ENCODE measurements at places on chromosomes 3 and 15. TPM values are rescaled to one million over a fixed set of nuclear protein-coding genes. Genes with fewer than 3 reads are reported as not detected.

Gene IQCF6
- not detected for total RNA-seq

Gene ADCY5
- 13.9 TPM for total RNA-seq

- no peaks in the 10 kb centered on the region for H3K4me1 ChIP-seq
- H3K27ac ChIP-seq: no peak overlapping the region
- no peaks in the 10 kb centered on the region for H3K27me3 ChIP-seq
- DNase-seq: no peak
- H3K36me3 ChIP-seq: no peaks in the 10 kb centered on the region
- no peak overlapping the region for H3K4me3 ChIP-seq
Observed at GRCh38 chr3:194808640-194809097, 123.0 kb downstream of the FAM43A start.

DNA sequence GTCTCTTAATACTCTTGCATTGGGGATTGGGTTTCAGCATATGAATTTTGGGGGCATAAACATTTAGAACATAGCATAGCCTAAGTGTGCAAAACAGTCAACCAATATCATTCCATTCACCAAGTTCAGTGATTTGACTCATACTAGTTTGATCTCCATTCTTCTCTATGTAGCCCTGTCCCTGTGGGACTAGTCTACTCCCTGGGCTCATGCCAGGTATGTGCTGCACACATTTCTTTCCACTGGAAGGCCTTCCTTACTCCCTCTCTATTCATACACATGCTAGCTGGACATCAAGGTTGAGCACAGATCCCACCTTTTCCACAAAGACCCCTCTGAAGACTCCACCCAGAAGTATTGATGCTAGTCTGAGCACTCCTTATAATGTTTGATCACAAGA lies 5.1 kb downstream of the ZDHHC23 start:
- no peak for DNase-seq
- H3K27ac ChIP-seq: no peak overlapping the region

GRCh38 chr3:43210049-43211027 lies 76.0 kb upstream of the SNRK start:
- H3K36me3 ChIP-seq: no peaks in the 10 kb centered on the region
- H3K4me1 ChIP-seq: no peaks in the 10 kb centered on the region
- no peak overlapping the region for H3K27ac ChIP-seq
- no peak for DNase-seq

- peak within 1 kb of the TSS; percentile 64 for H3K4me3 ChIP-seq
- H3K27me3 ChIP-seq: peaks cover 7% of the 10 kb centered on the region
- no peaks in the 10 kb centered on the region for H3K36me3 ChIP-seq
- peak; percentile 81 for DNase-seq
- peaks cover 31% of the 10 kb centered on the region for H3K4me1 ChIP-seq
Observed at GRCh38 chr15:29822100-29822683, at the start of gene TJP1. Gene TJP1, minus strand, starts transcription at chr15:29822468. Its CDS starts 440 bp downstream, at chr15:29822028.

Gene COL8A1
- total RNA-seq: 2.6 TPM

DNA sequence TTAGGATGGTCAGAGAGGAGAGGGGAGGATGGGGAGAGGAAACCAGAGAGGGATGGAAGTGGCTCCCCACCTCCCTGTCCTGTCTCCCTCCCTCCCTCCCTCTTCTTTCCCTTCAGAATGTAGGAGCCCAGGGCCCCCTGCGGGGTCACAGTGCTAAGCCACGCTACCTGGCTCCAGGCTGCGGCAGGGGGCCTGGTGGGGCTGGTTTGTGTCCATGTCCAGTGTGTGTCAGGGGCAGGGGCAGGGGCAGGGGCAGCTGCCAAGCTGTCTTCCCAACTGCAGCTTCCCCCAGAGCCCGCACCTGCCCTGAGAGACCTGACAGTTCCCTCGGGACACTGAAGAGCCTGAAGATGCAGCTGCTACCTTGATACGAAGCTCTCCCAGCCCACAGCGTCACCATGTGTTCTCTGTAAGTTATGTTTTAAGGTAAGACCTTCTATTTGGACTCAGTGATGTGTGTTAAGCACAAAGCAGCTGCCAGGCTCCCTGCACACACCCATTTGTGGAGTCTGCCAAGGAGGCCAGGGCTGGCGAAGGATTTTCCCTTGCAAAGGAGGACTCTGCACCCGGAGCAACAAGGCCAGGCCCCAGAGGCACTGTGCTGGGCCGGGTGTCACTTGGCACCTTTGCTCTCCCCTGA lies 121.8 kb upstream of the SMAD3 start:
- H3K27me3 ChIP-seq: no peaks in the 10 kb centered on the region
- no peaks in the 10 kb centered on the region for H3K4me1 ChIP-seq
- H3K27ac ChIP-seq: no peak overlapping the region
- H3K36me3 ChIP-seq: no peaks in the 10 kb centered on the region
- peak; percentile 62 for DNase-seq
- H3K4me3 ChIP-seq: no peak overlapping the region

GRCh38 chr15:65286704-65287519 lies at the start of gene PARP16:
Gene PARP16, minus strand, starts transcription at chr15:65286883. Its CDS starts 457 bp downstream, at chr15:65286426.
- H3K27me3 ChIP-seq: no peaks in the 10 kb centered on the region
- H3K36me3 ChIP-seq: no peaks in the 10 kb centered on the region
- H3K27ac ChIP-seq: peak within 1 kb of the TSS; percentile 88
- DNase-seq: peak; percentile 95
- H3K4me3 ChIP-seq: peak within 1 kb of the TSS; percentile 75

- peak; percentile 82 for DNase-seq
- H3K27me3 ChIP-seq: no peaks in the 10 kb centered on the region
- H3K36me3 ChIP-seq: no peaks in the 10 kb centered on the region
- H3K4me1 ChIP-seq: peaks cover 33% of the 10 kb centered on the region
- H3K4me3 ChIP-seq: no peak overlapping the region
Observed at GRCh38 chr3:189165092-189165612, 6.6 kb upstream of the TPRG1 start.

DNA sequence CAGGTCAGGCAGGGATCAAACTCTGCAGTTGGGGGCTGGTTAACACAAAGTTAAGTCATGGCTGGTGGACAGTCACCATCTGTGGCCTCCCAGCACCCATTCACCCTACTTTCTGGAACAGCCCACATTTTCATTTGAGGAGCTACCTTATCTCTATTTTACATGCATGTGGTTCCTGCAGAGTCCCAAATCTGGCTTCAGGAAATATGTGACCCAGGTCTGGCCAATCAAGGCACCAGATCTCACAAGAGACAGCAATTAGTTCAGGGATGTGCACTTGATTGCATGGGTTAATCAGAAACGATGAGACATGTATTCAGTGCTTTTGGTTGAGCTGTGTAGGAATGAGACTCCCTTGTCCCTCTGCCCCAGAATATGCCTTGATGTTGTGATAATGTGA lies 170.9 kb downstream of the NR2F2 start:
- no peaks in the 10 kb centered on the region for H3K36me3 ChIP-seq
- H3K4me3 ChIP-seq: no peak overlapping the region
- H3K4me1 ChIP-seq: no peaks in the 10 kb centered on the region
- DNase-seq: no peak
- H3K27me3 ChIP-seq: no peaks in the 10 kb centered on the region

Gene UROC1
- not detected for total RNA-seq
